Substantia nigra (tissue), 51 donors: ENCODE measurements at places on chromosomes 5 and 9.

DNA sequence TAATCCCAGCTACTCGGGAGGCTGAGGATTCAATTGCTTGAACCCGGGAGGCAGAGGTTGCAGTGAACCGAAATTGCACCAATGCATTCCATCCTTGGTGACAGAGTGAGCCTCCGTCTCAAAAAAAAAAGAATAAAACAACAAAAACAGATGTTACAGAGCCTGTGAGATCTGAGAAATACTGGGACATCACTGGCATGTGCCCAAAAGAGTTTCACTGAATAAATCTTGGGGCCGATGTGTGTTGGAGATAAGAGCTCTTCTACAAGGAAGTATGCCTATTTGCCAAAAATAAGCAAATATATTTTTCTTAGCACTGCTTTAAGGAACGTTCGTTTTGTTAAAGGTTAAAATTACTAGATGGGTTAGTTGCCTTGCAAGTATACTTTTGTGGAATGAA lies 55.1 kb downstream of the KIAA1958 start:
- no peak for DNase-seq

- DNase-seq = no peak
Observed at GRCh38 chr9:114008667-114009410, 69.3 kb downstream of the AMBP start.

DNA sequence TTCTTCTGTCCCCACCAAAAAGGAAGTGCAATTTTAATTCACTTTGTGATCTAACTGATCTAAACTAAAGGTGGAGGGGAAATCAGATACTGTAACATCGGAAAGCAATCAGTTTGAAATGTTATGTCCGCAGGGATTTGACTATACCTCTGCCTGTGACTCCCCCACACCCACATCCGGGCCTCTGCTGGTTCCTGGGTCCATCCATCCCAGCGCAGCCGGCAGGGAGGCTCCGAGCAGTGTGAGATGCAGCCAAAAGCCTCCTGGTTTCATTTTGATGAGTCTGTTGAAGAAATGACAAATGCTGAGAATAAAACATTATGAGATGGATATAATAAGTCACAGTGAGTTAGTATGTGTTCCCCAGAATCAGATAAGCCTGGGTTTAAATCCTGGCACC lies 8.6 kb downstream of the FSTL4 start:
- no peak for DNase-seq

GRCh38 chr5:102691434-102691833 lies 63.7 kb upstream of the PAM start:
- no peak for DNase-seq

- no peak for DNase-seq
Observed at GRCh38 chr9:104738452-104738851, 9.0 kb upstream of the NIPSNAP3A start.

- DNase-seq = no peak
Observed at GRCh38 chr5:141479776-141480175, 4.0 kb downstream of the PCDHGC3 start.

DNA sequence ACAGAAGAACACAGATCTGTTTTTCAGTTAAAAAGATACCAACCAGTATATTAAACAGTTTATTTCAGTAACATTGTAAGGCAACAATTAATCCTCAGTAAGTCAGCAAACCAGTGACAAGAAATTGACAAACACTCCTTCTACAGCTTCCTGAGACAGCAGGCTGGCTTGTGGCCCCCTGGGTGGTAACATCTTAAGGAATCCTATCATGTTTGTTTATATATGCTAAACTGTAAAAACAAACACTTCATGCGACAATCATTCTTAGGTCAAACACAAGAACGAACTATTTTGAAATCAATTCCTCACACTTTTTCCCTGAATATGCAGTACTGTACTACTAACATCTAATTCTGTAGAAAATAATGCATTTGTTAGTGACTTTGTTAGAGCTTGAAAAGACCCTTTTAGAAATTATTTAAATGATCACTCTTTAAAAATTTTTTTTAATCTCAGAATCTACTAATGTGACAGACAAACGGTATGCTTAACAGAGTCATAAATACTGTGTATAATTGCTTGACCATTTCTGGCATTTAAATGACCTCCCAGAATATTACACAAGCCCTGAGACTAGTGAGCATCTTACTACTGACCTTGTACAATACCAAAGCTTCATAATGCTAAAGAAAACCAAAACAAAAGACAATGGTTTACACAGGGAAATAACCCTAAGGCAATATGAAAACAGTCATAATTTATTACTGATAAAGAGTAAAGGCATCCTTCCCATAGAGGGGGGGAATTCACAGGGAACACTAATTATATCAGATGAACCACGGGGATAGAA lies 48.2 kb downstream of the ERMP1 start:
- no peak for DNase-seq

- DNase-seq = no peak
Observed at GRCh38 chr9:126326228-126327005, at the start of gene MVB12B. MVB12B (plus strand) TSS chr9:126326829; CDS start chr9:126326930, 101 bp downstream.

DNA sequence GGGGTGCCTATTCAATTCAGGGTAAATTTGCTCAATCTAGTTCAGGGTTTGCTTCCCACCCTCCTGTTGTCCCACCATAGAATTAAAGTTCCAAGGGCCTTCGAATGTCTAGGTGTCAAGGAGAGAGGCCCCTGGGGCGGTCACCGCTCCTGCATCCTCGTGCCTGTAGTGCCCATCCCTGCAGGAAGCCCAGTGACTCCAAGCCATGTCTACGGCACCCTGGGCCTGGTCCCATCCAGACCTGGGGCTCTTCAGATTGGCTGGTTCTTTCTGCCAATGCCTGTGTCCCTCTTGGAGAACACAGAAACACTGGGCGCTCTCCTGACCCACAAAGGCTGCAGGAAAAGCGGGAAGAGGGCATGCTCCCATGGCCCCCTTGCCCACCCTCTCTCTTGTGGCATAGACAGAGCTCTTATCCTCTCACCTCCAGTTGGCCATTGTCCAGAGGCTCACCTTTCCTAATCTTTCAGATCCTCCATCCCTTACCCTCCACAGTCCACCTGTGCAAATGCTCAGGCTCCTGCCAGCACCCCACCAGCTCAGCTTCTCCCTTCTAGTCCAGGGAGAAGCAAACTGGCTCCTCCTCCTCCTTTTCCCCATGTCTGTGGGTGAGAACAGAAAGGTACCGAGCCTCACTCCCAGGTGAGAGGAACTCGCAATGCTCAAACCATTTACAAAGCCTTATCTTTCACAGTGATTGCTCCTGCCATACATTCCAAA lies 253.0 kb upstream of the IRX2 start:
- no peak for DNase-seq

GRCh38 chr9:15187589-15187988 lies 119.4 kb downstream of the TTC39B start:
- DNase-seq = no peak

- DNase-seq = no peak
Observed at GRCh38 chr5:154373729-154374179, 72.0 kb upstream of the SAP30L start.

DNA sequence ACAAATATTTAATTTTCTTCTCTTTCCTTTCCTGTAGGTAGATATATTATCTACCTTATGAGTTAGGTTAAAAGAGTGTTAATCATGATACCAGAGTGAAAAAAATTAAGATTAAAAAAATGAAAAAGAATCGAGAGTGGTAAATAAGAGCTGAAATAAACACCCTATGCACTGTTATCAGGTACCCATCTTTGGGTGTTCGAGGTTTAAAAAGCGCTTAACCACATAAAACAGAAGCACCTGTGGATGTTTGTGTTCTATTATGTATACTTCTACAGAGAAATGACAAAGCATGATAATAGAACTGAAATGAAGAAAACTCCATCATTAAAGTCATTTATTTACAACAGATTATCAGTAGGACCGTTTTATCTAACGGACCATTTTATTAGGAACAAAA lies 25.7 kb upstream of the GCNT4 start:
- no peak for DNase-seq
